ENCODE measurements at places on chromosomes 16 and 17.

DNA sequence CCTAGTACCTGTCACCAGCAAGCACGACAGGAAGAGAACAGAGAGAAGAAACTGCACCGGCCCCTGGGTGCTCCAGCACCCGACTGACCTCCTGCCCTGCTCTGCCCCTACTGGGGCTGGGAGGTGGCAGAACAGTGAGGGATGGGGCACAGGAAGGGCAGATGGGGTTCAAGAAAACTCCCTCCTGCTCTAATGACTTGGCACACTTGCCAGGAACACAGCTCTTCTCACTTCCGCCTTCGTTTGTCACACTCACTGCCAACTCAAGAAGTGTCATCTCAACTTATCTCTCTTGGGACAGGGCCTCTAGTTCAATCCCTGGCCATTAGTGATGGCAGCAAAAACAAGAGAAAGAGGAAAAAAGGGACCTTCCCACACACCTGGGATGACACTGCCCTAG, 42.7 kb upstream of the ICAM2 start:
- no peak for DNase-seq

- no peak for DNase-seq
Observed at GRCh38 chr17:75260641-75261335, 618 bp downstream of the GGA3 start.

- DNase-seq = no peak
Observed at GRCh38 chr16:81487301-81487720, 42.7 kb downstream of the CMIP start.

DNA sequence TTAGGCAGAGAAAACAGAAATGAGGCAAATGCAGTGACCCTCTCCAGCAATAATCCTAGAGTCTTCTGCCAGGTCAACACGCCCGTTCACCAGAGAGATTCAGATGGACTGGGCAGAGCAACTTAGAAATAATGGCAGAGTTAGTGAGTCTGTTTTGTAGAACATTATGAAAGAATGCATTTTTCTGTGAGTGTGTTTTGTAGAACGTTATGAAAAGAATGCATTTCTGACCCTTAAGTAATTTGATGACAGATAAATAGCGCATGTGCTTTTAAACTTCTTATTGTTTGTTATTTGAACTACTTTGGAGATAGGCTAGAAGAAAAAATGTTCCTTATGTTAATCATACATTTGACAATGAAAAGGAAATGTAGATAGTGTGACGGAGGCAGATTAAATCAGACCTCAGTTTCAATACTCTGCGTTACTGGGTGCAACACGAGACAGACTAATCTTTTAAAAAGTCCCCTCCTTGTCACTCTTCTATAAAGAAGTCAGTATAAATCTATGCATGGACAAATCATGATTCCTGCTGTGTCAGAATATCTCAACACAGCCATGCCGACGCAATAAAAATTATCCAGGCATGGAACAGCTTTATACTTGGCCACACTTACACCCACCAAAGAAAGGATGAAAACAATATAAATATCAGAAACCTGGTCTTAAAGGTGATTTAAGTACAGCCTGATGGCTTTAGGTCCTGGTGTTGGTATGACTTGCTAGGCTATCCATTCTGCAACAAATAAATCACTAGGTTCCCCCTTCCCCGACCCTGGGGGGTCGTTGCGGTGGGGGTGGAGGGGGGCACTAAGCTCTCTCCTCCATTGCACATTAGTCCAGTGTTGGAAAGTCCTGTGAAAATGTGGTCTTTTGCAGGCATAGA, 47.8 kb downstream of the MARCHF10 start:
- DNase-seq = peak; percentile 74

GRCh38 chr16:58197314-58198012, 443 bp downstream of the CSNK2A2 start:
- no peak for DNase-seq

DNA sequence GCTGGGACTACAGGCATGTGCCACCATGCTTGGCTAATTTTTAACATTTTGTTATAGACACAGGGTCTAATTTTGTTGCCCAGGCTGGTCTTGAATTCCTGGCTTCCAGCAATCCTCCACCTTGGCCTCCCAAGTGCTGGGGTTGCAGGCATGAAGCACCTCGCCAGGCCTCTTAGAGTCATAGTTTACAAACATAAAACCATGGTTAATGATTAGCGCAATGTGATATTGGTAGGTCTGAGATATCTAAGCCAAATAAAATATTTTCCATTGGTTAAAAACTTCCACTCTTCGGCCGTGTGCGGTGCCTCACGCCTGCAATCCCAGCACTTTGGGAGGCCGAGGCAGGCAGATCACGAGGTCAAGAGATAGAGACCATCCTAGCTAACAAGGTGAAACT, 16.6 kb downstream of the TXNDC11 start:
- no peak for DNase-seq

GRCh38 chr17:48804936-48805411, 12.1 kb downstream of the TTLL6 start:
- no peak for DNase-seq

Measured in HFFc6 (cell line).